ENCODE measurements at places on chromosomes 1 and 21.

DNA sequence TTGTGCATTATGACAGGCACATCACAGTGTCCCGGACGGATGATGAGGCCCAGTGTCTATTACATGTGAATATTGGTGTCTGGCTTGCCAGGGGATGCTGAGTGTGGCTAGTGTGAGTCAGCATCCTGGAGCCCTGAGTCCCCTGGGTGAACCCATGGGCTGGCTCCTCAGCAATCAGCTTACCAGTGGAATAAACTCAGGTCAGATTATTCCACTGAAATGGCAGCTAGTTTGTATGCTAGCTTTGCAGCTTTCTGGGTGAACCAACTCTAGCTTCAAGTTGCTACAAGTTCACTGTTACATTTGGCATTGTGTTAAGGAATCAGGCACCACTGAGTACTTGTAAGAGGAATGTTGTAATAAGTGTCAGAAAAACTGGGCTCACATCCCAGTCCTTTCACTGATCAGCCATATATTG lies 23.9 kb upstream of the RPTN start:
- DNase-seq, result no peak

GRCh38 chr21:31110430-31110829 lies 72.2 kb upstream of the KRTAP19-8 start:
- DNase-seq, result no peak

GRCh38 chr1:153963850-153964331 lies 554 bp upstream of the SLC39A1 start:
- DNase-seq, result no peak

DNA sequence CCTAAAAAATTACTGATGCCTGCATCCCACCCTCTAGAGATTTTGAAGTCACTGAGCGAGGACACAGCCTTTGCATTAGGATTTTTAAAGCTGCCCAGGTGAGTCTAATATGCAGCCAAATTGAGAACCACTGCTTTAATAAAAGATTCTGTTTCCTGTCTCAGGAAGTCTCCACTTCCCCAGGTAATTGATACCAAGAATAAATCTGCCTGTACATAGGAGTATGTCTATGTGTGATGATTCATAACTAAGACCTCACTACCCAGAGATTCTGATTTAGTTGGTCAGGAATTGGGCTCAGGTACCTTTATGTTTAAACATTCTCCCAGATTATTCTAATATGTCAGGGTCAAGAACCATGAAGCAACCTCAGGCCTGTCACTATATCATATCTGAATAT lies 108.8 kb upstream of the ARTN start:
- no peak for DNase-seq

DNA sequence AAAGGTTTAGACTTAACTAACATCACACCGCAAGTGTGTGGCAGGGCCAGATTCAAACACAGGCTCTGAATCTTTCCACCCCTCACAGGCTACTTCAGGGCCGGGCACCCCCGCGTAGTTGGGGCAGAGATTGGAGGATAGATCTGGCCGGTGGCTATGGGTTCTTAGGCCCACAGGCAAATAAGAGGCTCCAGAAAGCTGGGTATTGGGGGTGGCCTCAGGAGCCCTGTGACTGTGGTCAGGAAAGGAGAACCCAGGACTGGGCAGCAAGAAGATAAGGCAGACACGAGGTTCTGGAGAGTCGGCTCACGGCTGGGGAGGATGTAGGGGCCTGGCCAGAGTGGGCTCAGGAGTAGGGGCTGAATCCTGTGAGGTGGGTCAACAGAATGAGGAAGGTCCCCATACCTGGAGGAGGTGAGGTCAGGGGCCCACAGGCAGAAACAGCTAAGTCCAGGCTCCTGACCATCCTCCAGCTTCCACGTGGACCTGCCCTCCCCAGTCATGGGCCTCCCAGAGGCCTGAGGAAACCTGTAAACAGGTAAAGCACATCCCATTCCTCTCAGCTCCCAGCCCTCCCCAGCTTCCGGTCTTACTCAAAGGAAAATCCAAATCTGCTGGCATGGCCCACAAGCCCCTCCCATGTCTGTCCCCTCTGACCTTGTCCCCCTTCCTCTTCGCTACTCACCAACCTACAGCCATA lies 306.2 kb downstream of the MATN1 start:
- DNase-seq, result no peak

GRCh38 chr1:208807446-208808127 lies 563.4 kb upstream of the PLXNA2 start:
- DNase-seq, result no peak

- DNase-seq, result no peak
Observed at GRCh38 chr1:203186446-203187303, at the start of gene CHI3L1. Gene CHI3L1, minus strand, starts transcription at chr1:203186704. Its CDS starts 81 bp downstream, at chr1:203186623.

DNA sequence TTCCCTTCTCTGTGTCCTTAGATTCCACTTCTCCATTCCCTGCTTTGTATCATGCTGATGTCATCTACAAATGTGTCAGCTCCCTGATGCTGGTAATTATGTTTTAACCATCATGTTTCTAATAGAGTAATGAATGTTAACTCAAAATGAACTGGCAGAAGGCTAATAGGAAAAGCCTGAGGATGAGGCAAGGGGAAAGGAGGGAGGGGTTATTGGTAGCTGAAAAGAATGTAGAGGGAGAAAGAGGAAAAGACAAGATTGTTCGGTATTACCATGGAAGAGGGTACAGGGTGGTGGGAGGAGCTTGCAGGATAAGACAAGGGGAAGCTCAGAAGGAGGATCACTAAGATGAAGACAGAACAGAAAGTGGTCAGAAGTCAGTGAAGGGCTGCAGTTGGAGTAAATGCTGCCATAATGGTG lies 150.9 kb downstream of the ZC3H11B start:
- no peak for DNase-seq

GRCh38 chr1:167744901-167745300 lies 23.1 kb downstream of the MPZL1 start:
- no peak for DNase-seq

- no peak for DNase-seq
Observed at GRCh38 chr1:221979444-221980032, 237.6 kb upstream of the DUSP10 start.

- DNase-seq, result no peak
Observed at GRCh38 chr1:113813218-113813617, 942 bp upstream of the RSBN1 start.

- DNase-seq, result no peak
Observed at GRCh38 chr1:110615548-110616130, 9.5 kb upstream of the KCNA2 start.

DNA sequence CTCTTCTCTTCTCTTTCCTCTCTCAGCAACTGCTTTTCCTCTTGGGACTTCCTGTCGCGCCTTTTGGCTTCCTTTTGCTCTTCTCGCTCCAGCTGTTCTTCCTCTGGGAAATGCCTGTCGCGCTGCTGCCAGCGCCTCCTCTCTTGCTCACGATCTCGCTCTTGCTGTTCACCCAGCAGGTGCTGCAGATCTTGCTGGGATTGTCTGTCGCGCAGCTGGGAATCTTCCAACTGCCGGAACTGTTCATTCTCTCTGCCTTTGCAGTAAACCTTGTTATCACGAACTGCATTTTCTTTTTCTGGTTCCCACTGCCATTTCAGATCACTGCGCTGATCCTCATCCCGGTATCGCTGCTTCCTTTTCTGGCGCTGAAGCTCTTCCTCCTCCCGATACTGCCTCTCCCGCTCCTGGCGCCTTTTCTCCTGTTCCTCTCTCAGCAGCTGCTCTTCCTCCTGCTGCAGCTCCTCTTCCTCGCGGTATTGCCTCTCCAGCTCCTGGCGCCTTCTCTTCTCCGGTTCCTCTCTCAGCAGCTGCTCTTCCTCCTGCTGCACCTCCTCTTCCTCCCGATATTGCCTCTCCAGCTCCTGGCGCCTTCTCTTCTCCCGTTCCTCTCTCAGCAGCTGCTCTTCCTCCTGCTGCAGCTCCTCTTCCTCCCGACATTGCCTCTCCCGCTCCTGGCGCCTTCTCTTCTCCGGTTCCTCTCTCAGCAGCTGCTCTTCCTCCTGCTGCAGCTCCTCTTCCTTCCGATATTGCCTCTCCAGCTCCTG lies 5.8 kb downstream of the TCHH start:
- DNase-seq, result no peak

DNA sequence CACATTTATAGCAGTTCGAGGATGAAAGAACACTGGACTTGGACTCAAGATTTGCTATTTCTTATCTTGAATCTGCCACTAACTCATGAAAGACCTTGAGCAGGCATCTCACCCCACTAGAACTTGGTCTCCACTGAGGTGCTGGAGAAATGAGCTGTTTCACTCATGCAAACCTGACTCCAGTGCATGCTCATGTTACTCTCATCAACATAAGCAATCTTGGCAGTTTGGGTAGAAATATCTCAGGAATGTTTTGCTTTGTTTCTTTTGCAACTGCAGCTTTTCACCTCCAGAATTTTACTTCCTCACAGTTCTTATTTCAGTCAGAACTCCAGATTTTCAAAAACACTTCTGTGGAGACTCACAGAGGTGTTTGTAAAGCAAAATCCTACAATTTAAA lies 46.2 kb upstream of the DAB1 start:
- DNase-seq, result no peak

- DNase-seq, result no peak
Observed at GRCh38 chr1:5873556-5873955, 118.7 kb downstream of the NPHP4 start.

DNA sequence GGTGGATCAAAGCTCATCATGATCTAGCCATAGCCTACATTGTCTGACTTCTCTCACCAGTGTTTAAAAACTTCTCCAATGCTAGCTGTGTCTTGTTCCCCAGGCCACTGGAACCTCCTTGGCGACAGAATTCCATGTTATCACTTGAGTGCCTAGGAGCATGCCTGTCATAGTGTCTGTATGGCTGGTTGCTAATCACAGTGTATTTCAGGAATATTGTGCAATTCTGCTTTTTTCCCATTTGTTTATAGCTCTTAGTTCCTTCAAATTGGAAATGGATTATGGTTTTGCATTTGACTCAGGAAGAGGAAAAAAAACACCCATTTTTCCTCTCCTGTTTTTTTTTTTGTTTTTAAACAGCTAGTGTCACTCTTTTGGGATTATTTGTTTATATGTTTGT lies 25.5 kb downstream of the ROR1 start:
- DNase-seq, result no peak

DNA sequence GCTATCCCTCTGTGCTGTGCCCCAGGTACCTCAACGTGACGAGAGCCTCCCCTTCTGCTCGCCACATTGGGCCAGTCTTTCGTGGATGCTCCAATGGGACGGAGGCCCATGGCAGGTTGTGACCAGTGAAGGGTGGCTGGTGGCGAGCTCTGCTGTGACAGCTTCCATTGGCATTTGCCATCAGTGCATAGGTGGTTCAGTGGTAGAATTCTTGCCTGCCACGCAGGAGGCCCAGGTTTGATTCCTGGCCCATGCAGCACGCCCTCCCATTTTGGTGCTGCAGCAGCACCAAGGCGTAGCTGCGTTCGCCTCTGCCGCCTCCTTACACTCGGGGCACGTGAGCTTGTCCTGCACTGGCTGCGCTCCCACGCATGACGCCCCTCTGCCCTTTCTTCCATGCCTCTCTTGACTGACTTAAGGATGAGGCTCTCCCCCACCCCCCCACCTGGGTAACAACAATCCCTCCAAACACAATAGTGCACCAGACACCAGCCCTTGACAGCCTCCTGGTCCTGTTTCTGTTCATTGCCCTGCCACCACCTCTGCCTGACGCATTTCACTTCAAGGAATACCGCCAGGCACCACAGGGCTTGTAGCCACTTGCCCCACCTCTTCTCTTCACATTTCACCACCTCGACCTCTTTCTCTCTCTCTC lies 24.7 kb upstream of the FCGR2A start:
- DNase-seq, result no peak

GRCh38 chr1:39381839-39382238 lies 109.6 kb upstream of the BMP8A start:
- no peak for DNase-seq

- DNase-seq, result no peak
Observed at GRCh38 chr1:212108981-212109380, 73.4 kb downstream of the DTL start.

- DNase-seq, result no peak
Observed at GRCh38 chr1:80731241-80731894, 1069.4 kb upstream of the ADGRL2 start.

- no peak for DNase-seq
Observed at GRCh38 chr1:209080170-209080781, 503.2 kb upstream of the CAMK1G start.

DNA sequence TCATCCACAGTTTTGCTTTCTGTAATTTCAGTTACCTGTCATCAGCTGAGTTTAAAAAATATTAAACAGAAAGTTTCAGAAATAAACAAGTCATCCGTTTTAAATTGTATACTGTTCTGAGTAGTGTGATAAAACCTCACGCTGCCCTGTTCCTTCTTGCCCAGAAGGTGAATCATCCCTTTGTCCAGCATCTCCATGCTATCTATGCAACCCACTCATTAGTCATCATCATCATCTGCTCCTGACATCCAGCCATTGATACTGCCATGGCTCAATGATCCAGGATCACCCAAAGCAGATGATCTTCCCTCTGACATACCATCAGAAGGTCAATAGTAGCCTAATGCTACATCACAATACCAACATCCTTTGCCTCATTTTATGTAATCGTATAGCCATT lies 198.3 kb downstream of the SLC44A5 start:
- DNase-seq, result no peak

- DNase-seq, result no peak
Observed at GRCh38 chr1:15678578-15678977, 5.5 kb upstream of the PLEKHM2 start.

DNA sequence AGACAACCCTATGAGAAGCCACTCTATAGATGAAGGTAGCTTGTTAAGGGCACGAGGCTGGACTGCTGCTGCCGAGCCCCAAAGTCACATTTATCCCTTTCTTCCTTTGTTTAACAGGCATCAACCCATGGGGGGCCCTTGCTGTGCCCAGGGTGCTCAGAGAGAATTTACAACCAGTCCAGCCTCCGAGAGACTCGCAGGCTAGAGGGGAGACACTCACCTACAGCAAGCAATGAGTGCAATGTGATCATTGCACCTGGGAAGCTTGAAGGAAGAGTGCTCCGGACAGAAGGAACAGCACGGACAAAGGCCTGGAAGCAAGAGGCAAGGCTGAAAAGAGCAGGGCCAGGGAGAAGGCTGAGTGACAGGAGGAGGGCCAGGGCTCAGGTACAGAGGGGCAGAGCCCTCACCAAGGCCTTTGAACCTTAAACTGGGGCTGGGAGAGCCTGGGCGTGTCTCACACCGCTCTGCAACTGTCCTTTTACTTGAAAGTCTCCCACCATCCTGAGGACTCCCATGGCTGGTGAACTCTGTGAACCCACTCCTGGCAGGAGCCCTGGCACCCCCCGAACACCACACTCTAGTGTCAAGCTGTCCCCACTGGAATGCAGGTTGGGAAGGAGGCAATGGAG lies 27.3 kb downstream of the DMRTB1 start:
- no peak for DNase-seq

- no peak for DNase-seq
Observed at GRCh38 chr1:232568906-232569553, 60.9 kb downstream of the SIPA1L2 start.

DNA sequence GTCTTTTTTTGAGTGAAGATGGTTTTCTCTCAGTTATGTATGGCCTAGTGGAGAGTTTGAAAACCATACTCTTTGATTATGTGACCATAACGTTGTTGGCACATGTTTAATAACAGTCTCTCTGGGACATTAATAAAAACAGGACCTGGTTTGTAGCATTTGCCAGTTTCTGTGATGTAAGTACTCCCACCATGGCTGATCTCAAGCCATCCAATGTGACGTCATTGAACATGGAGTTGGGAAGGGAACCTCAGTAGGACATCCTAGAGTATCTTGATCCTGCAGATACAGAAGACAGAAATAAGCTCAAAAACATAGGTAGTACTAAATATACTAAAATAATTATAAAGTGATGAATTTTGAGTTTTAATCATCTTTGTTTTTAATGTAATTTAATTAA lies 107.0 kb downstream of the ACTL8 start:
- DNase-seq, result no peak

Data from esophagus squamous epithelium (tissue), 5 donors.